Hippocampal formation (tissue), 2 donors: ENCODE measurements at places on chromosomes 12 and 14.

DNA sequence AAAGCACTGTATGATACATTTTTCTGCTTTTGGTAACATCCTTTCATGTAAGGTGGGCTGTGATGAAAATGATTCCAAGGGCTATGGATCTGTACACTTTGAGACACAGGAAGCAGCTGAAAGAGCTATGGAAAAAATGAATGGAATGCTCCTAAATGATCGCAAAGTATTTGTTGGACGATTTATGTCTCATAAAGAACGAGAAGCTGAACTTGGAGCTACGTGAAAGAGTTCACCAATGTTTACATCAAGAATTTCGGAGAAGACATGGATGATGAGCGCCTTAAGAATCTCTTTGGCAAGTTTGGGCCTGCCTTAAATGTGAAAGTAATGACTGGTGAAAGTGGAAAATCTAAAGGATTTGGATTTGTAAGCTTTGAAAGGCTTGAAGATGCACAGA, 22.1 kb upstream of the SRGAP1 start:
- no peak for DNase-seq

GRCh38 chr14:61222388-61222787, 58.8 kb downstream of the TMEM30B start:
- DNase-seq, result no peak

DNA sequence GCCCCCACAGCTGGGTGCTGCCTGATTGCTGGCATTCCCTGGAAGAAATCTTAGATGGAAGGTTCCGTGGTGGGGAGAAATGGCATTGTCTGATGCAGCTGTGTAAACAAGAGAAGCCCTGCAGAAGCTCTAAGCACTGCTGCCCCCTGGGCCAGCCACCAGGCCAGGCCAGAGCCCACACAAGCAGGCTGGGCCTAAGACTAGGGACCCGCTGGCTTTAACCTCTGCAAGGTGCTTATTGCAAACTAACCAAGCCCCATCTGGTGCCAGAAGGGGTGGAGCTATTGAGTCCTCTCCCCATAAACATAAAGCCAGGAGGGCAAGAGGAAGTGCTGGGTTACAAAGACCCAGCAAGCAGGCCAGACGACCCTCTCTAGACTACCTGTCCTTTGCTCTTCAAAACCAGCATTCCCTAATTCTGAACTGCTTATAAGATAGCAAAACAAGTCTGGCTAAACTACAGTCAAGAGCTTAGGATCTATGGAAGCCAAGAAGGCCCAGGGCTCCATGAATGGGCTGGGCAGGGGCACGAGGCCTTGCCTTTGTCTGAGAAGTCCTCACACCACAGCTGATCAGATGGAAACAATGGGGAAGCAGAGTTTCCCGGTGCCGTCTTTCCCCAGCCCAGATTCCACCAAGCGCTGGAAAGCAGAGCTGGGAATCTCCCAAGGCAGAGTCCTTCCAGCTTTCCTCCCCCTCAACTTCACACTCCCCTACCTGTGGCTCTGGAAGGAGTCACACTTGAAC, 28.8 kb downstream of the P2RX4 start:
- no peak for DNase-seq

DNA sequence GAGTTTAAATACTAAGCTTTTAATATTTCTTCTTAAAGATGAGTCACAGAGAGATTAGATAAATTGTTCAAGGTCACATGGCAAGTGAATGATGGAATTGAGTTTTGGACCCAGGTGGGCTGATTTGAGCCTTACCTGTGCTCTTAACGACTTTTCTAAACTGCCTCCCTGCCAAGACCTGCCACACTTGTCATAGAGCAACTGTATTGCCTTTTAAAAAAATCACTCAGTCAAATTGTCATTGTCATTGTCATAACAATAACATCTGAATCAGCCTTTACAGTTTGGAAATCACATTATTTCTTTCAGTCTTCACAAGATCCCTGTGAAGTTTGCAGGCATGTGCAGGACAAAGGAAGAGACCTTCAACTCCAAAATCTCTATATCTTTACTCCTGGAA, 25.7 kb downstream of the SLC4A8 start:
- DNase-seq, result no peak

DNA sequence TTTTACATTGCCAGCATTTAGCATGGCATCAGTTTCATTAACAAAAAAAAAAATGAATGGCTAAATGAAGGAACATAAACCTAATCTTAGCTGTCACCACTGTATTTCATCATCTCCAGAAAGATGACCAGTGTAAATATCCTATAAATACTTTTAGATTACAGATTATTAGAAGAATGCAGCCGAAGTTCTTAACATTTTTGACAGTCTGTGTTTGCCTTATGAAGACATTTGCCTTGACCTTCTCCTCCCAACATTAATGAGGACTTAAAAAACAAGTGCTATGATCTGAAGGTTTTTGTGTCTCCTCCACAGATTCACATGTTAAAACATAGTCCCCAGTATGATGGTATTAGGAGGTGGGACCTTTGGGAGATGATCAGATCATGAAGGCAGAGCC, 253.0 kb downstream of the SNAPC1 start:
- DNase-seq, result no peak

GRCh38 chr14:34030864-34031263, 80.0 kb upstream of the EGLN3 start:
- DNase-seq, result no peak

- no peak for DNase-seq
Observed at GRCh38 chr12:28286352-28286751, 96.1 kb downstream of the CCDC91 start.

DNA sequence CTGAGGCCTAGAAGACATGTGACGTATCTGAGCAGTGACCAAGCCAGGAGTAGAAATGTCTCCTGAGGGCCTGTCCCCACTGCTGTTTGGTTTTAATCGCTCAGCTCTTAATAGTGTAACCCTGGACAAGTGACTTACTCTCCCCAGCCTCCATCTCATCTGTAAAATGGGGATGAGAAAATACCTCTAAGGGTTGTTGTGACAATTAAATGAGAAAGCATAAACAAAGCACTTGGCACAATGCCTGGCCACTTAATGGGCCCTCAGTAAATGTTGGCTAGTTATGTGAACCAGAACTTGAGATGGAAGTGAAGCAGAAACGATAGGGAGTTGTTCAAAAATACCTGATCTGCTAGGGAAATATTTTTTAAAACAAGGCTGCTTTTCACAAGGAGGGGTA, 58.2 kb downstream of the HMGA2 start:
- DNase-seq, result no peak

GRCh38 chr12:52037248-52037861, 13.9 kb upstream of the NR4A1 start:
- no peak for DNase-seq

DNA sequence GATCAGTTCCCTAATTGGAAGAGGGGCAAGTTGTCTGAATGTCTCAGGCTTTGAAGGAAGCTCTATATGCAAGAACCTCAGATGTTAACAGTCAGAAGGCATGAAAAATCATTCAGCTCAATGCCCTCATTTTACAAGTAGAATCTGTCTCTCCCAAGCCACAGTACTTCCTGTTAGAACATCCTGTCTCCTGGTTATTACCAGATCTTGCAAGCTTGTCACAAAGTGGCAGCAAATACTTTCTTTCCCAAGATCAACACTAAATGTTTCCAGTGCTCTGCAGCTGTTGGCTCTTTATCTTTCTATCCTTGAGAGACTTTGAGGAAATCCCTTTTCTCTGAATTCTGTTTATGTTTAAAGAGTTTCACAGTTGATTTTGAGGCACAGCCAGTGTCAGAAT, 235.5 kb downstream of the AKAP6 start:
- DNase-seq, result peak; percentile 33

- no peak for DNase-seq
Observed at GRCh38 chr14:28629328-28630004, 137.1 kb upstream of the FOXG1 start.

DNA sequence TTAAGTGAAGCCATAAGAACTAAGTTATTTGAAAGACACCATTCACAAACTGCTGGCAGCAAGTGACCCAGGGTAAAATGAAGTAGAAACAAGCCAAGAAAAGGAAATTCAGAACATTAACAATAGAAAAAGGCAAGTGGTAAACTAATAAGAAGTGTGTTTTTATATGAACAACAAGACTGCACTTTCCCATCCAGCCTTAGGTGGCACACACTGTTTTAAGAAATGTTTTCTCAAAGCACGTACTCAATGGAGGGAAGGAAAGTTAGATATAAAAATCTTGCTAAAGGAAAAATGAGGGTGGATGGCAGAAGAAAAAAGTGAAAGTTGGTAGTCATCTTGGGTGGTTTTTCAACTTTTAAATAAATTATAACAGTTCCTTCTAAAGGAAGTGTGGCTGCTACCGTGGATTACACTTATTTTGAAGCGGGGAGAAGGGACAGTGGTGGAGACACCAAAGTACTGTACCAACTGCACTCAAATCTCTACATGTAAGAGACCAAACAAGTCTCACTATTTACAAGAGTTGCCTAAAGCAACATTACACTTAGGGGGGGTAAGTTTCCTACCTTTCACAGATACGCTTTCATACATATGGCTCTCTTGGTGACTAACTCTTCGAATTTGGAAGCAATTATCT, 58.8 kb downstream of the SEL1L start:
- no peak for DNase-seq

DNA sequence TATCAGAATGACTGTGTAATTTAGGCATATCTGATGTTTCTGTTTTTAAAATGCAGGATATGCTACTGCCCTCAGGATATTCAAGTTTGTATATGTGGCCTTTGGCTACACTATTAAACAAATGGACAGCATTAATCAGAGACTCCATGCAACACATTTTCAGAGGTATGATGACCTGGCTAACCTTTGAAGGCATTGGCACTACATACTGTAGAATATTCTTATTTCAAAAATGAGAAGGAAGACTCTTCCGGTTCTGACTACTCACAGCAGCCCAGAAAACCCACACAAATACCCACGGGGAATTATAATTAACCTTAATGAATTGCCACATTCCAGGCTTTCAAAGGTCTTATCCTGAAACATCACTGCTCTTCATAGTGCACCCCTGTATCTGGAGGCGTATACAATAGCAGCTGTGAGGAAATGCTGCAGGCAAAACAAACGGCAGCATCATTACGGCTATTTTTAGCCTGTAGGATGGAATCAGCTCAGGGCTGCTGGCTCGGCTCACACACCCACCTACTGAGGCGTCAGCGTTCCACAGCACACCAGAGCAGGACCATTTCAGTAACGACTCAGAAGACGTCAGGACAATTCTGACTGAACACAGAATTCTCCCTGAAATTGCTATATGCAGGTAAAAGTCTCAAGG, 648.5 kb downstream of the RPS29 start:
- DNase-seq, result no peak

- DNase-seq, result no peak
Observed at GRCh38 chr14:32865827-32866376, 72.8 kb upstream of the NPAS3 start.

DNA sequence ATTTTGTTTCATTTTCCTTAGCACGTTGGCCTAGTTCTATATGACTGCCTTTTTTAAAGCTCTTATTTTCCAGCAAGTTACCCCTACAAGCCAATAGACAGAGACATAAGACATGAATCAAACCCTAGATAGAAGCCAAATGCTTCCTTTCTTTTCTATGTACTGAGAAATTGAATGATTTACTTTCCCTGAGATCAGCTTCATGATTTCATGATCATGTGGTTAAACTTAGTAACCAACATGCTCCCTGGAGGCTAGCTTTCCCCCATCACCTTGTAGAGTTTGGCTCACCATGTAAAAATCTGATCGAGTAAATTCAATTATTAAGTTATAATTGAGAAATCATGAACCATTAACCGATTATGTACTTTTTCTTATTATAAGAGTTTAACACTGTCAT, 148.1 kb upstream of the LRIG3 start:
- no peak for DNase-seq

DNA sequence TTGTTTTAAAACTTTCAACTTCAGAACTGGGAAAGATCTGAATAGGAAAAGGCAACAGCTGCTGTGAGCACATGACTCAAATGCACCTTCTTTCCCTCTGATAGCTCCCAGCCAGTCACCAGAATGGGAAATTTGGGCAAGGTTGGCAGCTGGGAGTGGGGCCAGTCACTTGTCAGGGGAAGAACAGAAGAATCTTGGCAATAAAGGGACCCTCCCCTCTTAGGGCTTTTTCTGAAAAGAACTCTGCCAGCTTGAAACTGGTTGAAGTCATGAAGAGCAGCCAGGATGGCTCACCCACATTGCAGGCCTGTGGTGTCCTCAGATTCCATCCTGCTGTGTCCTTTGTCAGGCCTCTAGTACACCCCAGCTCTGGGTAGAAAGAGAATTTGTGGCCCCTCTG, 10.3 kb upstream of the RIC8B start:
- DNase-seq, result no peak

- DNase-seq, result peak; percentile 49
Observed at GRCh38 chr14:73712540-73713180, 1.5 kb downstream of the PNMA1 start.

DNA sequence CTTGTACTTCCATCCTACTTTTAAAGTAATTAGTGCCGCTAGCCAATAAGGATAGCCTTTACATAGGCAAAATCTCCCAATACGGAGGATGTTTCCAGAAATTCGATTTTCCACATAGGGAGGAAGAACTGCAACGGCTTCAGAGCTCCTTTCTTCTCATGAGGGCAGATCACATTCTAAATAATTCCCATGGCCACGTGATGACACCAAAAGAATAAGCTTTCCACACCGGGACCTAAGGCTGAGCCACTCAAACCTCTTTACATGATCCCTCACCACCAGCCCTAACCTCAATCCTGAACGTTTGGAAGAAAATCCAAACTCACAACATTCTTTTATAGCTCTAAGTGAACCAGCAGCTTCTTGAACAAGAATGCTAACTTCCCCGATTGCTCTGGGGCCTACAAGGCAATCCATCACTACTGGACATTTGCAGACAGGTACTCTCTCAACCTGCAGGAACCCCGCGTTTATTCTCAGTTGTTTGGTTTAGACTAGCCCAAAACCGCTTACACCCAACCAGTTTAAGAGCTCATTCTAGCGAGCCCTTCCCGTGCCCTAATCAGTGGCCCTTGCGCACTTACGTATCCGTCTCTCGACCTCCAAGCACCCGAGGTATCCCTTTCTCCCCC, 884 bp downstream of the CAPRIN2 start:
- no peak for DNase-seq

DNA sequence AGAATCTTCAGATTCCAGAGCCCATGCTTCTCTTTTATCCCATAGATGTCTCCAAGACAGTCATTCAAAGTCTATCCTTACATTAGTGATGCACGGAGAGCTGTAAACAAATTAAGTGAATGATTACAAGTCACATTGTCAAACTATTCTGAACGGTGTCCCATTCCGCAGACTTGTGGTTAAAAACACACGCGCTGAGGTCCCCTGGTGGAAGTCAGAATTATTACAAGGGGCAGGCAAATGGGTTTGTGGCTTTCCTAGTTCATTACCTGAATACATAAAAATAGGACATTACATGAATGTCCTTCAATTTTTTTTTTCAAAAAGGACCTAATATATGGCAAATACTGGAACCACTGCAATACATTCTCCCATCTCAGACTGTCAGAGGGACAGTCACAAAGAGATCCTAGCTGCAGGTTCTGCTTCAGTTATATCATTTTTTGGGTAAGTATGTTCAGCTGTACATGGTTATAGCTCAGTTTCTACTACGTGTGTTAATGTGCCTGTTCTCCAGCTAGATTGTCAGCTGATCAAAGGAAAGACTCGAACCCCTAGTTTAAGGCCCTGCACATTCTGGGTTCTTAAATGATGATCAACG, 53.1 kb upstream of the STON2 start:
- DNase-seq, result peak; percentile 37
